ENCODE measurements at places on chromosomes 13 and 19. TPM values are rescaled to one million over a fixed set of nuclear protein-coding genes. Genes with fewer than 3 reads are reported as not detected.

GRCh38 chr13:93857126-93857525, 622.4 kb downstream of the DCT start:
- no peak for DNase-seq

DNA sequence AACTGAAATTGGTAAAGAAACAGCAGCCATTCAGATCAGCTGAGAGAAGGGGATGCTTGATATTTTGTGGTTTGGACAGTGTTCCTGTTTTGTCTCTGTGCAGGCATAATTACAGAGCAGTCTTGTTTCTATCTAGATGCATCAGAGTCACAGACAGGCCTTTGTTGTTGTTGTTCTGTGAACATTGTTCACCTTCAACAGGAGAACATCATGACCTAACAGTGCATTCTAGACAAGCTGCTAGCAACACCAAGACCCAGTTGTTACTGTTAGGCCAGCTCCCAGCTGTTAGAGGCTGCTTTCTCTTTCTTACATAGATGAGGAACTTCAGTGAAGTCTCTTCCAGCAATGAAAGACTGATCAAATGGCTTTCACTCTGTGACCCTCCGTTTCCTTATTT, 8.5 kb upstream of the LSR start:
- DNase-seq = no peak

URI1 gene
- 130 TPM for total RNA-seq

SIGLEC8 gene
- not detected for total RNA-seq

GRCh38 chr19:903266-903797, 9.7 kb downstream of the R3HDM4 start:
- DNase-seq = no peak

DNA sequence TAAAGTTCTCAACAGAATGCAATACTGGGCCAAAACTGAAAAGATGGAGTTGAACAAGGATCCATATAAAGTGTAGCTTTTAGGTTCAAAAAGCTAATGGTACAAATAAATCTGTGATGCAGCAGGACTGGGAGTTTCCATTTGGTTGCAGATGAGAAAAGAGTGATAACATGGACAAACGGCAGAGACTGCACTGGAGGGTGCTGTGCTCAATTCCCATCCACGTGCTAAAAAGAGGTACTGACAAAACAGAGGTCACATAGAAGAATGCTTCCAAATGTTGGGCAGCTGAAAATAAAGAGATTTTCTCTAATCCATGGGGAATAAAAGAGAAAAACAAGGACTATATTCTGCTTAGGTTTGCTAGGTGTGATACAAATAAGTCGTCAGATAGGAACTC, 461.6 kb downstream of the LIG4 start:
- no peak for DNase-seq

DNA sequence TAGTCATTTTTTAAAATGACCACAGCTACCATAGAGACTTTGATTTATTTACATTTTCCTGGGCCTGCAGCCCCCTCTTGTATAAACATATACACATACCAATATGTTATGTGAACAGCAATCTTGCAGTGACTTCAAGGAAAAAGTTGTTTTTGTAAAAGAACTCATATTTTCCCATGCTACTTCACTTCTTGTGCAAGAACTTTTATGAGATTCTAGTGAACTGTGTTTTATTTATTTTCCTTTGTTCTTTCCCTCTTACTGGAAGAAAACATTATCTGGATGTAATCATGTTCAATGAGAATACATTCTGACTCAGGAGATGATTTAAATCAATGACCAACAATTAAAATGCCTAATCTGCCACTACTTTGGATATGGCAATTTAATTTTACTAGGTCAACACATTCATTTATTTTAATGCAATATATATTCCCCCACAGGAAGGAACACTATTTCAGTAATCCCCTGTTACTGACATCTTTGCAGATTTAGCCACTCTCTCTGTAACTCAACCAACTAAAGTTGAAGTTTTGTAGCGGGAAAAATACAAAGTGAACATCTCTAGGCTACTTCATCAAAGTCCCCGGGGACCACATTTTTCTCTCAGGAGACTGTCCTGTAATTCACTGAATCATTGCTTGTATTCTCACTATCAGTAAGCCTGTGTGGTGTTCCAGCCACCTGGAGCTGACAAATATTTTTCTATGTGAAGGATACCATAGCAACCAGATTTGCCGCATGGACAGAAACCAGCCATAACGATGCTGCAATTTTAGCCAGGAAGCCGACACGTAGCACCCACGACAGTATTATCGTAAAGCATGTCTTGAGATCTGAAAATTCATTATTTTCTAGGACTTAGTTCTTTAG, 90.5 kb downstream of the STARD13 start:
- DNase-seq = peak; percentile 88

DNA sequence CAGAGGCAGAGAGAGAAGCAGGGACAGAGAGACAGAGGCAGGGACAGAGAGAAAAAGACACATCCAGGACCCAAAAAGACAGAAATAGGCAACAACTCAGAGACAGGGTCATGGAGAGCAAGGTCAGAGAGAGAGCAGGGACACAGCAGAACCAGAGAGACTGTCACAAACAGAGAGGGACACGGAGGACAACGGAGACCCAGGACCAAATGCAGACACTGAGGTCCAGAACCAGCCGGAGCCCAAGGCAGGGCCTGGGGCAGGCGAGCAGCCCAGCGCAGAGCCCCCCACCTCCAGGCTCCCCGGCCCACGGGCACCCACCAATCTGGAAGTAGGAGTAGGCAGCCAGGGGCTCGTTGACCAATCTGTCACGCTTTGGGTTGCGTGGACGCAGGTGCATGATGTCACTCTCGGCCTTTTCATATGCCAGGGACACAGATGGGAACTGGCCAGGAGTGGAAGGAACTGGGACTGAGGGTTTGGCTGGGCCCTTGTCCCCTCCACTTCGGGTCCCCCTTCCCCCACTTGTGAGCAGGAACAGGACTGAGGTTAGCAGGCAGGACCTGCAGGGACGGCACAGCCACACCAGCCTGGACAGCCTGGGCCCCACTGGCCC, 8.1 kb downstream of the TMEM147 start:
- no peak for DNase-seq

DNA sequence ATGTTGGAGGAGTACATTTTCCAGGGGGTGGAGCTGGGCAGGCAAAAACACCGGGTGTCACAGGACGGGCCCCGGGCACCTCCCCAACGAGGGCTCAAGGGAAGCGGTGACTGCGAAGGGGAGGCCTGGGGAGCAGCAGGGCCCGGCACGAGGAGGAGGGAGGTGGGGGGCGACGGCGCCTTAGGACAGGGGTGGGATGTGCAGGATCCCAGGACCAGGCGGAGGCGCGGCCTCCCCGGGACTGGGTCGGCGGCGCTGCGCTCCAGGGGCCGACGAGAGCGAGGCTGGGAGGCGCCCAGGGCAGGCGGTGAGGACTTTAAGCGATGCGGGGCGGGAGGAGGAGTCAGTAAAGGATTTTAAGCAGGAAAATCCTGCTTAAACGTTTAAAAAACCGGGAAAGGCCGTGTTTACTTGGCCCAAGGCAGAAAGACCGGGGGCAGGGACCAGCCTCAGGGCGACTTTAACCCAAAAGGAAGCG, 427 bp downstream of the ZNF160 start:
- peak; percentile 41 for DNase-seq

FFAR3 gene
- not detected for total RNA-seq

SMIM24 gene
- not detected for total RNA-seq

DNA sequence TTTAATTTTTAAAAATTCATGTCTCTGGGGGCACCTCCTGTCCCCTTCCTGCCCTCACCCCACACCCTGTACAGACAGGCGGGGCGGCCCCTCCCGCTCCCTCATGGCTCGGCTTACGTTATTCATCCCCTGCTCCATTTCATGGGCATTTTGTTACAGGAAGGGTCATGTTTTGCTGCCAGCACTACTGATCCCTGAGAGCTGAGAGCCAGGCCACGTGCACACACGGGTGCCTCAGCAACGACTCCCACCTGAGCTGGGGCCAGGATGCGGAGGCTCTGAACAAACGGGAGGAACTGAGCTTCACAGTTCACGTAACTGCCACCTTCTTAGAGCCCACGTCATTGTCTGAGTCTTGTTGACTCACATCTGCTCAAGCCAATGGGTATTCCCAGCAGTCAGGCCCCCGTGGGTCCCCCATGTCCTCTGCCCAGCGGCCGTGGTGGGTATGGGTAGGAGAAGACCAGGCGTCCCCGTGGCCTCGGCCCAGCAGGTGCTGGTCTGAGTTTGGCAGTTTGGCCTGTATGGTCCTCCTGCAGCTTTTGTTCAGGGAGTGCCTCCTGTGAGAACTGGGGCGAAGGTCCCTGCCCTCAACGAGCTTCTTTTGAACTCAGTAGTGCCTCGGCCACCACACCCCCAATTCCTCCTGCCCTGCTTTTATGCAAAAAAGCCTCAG, 16.4 kb upstream of the TMEM255B start:
- peak; percentile 39 for DNase-seq

GRCh38 chr13:110916301-110917142, 1.7 kb upstream of the ANKRD10 start:
- DNase-seq = peak; percentile 48

PSG1 gene
- not detected for total RNA-seq

GRIN2D gene
- total RNA-seq = 0.09 TPM

- DNase-seq = no peak
These were observed 15.4 kb upstream of the MAP3K10 start for GRCh38 chr19:40175820-40176219.

- no peak for DNase-seq
These were observed 7.2 kb downstream of the HNRNPL start for GRCh38 chr19:38842439-38843174.

C1QTNF9 gene
- not detected for total RNA-seq

VSIG10L gene
- 1.1 TPM for total RNA-seq

VWA8 gene
- 10.1 TPM for total RNA-seq

- DNase-seq = no peak
These were observed 113.2 kb upstream of the SOX21 start for GRCh38 chr13:94825507-94825906.

ATP4B gene
- not detected for total RNA-seq

PGLYRP1 gene
- total RNA-seq = not detected

- no peak for DNase-seq
These were observed 17.9 kb downstream of the FBN3 start for GRCh38 chr19:8131517-8131916.

DNA sequence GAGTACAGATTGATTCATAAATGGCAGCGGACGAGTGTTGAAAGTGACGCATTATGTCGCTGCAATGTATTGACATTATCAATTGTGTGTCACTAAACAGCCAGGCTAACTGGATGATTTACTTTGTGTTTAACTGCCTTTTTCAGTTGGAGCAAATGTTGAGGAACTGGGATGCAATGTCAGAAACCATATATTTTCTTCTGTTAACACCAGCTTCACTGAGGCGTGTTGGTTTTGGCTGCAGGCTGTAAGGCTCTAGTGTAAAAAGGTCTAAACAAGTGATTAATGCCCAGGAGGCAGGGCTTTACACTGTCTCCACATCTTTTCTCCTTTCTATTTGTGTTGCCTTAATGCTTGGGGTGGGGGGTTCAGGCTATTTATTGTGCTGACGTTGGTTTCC, 80.1 kb downstream of the GGACT start:
- DNase-seq = no peak

- no peak for DNase-seq
These were observed 73.3 kb upstream of the NBEA start for GRCh38 chr13:34868733-34869132.

Data from Daoy (cell line).